ENCODE measurements at places on chromosomes 7 and 10.
A peak's percentile ranks its signal among the peaks of the same experiment; 100 is the strongest.

GRCh38 chr7:150778738-150779301 is 21.3 kb downstream of the TMEM176B start:
- no peak for DNase-seq

GRCh38 chr10:123930340-123931001 is 38.9 kb upstream of the CPXM2 start:
- DNase-seq = peak; percentile 94

- peak; percentile 85 for DNase-seq
These were observed 123.7 kb downstream of the TACC2 start for GRCh38 chr10:122112625-122113160.

- peak; percentile 87 for DNase-seq
These were observed 238.9 kb downstream of the IPMK start for GRCh38 chr10:58028597-58029366.

- peak; percentile 16 for DNase-seq
These were observed 603.4 kb downstream of the SORCS1 start for GRCh38 chr10:106560925-106561640.

DNA sequence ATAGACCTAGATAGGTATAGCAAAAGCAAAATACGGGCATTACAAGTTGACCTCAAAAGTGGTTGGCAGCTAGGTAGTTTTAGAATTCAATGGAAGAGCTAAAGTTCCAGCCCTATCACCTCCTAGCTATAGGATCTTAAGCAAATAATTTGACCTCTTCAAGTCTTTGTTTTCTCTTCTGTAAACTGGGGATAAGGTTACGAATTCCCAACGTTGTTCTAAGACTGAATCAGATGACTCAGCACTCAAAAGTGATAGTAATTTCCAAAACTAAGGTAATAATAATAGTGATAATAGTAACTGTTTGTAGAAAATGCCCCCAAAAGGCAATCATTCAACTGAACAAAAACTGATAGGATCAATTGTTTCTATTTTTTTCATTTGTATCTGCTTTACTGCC is 445.2 kb downstream of the KCNMA1 start:
- DNase-seq = no peak

- no peak for DNase-seq
These were observed 526.1 kb downstream of the LRMDA start for GRCh38 chr10:75957314-75958120.

DNA sequence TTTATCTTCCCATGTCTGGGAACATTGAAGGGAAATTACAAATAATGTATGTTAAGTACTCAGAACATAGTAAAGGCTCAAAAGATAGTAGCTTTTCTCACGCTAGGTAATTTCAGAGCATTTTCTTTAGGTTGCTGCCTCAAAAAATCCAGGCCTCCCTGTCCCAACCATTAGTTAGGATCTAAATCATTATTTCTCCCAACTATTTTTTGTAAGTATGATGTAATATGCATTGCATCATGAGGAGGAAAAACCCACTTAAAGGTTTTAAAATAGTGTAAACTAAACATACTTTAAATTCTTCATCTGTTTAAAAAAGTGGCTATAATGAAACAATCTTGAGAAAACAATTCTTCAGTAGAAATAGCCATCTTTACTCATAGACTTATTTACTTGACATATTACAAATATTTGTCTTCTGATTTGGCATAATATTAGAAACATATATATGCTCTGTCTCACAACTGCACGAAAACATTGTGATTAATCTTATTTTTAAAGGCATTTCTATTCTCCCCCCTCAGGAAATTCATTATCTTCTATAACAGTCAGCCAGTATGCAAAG is 329.3 kb downstream of the ELMO1 start:
- no peak for DNase-seq

- no peak for DNase-seq
These were observed 198.3 kb upstream of the ZNF32 start for GRCh38 chr10:43846968-43847367.

GRCh38 chr10:31896968-31897384 is 31.7 kb downstream of the ARHGAP12 start:
- peak; percentile 33 for DNase-seq

GRCh38 chr7:88315522-88315921 is 8.8 kb upstream of the STEAP4 start:
- DNase-seq = no peak
